NCI-H524 (cell line): ENCODE measurements at places on chromosomes 2 and 18.

DNA sequence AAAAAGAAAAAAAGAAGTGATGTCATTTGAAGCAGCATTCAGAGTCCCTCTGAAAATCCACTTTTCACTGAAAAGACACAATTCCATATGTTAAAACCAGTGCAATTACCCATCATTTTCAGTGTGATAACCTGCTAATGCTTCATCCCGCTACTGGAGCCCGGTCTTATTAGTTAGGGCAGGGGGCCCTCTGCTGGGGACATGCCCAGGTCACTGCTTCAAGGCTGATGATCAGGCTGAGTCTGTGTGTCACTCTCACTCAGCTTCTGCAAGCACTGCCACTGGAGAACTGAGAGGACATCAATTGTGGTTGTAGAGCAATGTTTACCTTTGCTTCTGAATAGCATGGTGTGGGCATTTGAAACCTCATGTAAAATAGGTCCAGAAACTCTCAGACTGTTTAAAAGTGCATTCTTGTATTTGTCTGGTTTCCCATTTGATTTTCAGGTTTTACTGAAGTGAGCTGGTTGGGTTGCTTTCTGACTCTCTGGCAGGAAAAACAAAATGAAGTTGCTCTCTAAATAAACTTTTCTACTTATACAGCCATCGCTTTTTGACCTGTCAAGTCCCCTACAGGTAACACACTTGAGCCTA lies 49.2 kb upstream of the NXPH2 start:
- peak; percentile 24 for DNase-seq

- DNase-seq, result peak; percentile 66
Measured at GRCh38 chr2:85797921-85798320, 44.1 kb downstream of the ATOH8 start.

- DNase-seq, result no peak
Measured at GRCh38 chr2:224951723-224952481, 90.4 kb downstream of the DOCK10 start.

DNA sequence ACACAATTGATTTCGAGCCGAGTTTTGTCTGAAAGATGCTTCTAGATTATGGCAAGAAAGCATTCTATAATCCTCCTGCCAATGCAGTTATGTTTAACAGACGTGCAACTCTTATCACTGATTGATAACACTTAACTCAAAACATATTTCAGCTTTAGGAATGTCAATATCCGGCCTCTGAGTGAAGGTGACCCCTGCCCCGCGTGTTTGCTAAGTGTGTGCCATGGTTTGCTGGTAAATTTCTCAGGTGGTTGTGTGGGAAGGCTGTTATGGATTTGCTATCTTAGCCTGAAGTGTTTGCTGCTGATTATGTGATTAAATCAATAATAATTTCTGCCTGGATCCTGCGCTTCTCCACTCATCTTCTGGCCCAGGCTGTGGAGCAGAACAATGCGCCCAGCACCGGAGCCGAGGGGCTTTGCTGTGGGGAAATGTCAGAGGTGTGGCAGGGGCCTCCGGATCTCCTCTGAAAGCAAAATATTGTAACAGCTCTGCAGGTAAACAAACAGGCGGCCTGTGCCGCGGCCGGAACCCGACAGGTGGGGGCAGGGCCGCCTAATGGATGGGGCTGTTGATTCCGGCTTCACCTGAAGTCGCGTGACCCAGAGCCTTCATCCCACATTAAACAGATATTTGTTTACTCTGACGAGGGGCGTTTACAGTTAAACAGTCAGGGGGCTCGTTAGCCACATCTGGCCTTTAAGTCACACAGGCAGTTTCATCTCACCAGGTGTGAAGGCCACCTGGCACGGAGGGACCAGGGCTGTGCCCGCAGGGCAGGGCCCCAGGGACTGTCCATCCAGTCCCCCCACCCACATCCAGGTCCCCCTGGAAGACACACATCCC lies 210.7 kb upstream of the SALL3 start:
- no peak for DNase-seq

GRCh38 chr2:159163930-159164329 lies 122.6 kb downstream of the WDSUB1 start:
- no peak for DNase-seq

GRCh38 chr2:149653831-149654445 lies 66.4 kb upstream of the MMADHC start:
- DNase-seq, result no peak

DNA sequence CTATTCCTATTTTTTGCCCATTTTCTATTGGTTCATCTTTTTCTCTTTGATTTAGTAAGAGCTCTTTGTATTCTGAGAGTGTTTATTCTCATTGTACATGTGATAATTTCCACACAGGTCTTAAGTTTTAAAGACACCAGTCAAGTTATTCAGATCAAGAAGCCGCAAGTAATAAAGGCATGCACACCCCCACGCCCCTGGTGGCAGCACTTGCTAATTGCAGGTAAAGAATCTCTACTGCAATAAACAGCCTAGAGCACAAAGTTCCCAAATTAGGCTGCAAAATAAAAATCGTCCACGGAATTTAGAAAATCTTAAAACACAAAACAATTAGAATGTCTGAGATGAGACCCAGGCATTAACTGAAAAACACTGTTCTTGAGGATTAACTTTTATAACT lies 45.2 kb downstream of the ST3GAL5 start:
- no peak for DNase-seq

DNA sequence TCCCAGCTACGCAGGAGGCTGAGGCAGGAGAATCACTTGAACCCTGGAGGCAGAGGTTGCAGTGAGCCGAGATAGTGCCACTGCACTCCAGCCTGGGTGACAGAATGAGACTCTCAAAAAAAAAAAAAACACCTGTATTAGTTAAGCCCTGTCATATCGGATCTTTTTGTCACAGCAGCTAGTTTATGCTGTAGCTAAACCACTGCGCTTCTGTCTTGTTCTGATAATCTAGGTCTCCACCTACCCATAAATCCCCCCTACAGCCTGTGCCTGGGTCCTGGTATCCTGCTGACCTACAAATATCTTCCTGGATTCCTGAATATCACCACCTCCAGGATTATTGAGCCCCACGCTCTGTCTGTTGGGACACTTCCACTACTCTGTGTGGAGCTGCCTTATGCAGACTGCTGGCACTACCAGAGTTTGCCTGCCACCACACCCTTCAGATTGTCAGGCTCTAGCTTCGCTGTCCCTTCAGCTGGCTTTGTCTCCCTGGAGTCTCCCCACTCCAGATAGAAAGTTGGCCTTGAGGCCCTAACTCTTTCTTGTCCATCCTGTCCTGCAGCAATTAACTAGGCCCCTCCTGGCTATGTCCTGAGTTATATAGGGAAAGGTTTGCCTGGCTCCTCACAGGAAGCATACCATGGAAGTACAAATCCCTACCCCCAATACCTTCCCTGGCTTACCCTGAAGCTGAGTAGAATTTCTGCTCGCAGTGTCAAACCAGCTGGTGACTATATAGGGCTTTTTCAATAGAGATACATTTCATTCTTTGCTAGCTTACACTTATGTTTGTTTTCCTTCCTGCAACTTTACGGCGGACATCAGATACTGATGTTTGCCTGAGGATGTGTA lies 136.0 kb upstream of the SERTAD2 start:
- no peak for DNase-seq

DNA sequence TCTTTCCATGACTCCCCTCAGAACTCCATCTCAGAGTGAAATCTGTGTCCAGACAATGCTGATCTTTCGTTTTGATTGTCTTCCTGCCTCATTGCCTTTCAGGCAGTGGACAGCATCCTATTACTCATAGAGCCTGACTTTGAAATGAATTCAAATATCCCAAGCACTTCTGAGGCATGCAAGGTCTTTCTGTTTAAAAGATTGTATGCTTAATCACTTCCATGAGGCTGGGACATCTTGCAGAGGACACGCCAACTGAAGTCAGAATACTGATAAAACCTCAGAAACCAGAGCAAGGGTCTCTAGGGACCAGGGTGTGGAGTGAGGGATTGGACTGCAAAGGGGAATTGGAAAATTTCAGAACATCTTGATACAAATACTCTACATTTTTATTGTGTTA lies 836.5 kb upstream of the ID2 start:
- DNase-seq, result no peak

GRCh38 chr2:107986278-107987217 lies at the start of gene SLC5A7:
SLC5A7 (plus strand) TSS chr2:107986524; CDS start chr2:107988156, 1,632 bp downstream.
- peak; percentile 1 for DNase-seq

DNA sequence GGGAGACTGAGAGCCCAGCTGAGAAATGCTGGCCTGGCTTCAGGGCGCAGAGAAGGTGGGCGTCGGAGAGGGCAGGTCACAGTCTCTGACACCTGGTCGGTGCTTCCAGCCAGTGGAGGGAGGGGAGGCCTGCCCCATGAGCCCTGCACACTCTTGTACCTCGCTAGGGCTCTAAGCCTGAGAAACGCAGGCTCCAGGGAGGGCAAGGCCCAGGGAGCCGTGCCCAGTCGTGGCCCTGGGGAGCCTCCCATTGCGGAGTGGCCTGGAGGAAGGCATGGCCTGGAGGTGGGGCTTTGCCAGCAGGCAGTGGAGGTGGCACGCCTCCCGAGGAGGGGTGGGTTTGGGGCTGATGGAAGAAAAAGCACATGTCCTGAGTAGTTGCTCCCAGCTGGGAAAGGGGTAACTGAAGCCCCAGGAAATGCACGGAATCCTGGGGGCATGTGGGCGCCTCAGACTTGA lies 39.0 kb downstream of the MTERF4 start:
- no peak for DNase-seq

- peak; percentile 58 for DNase-seq
Measured at GRCh38 chr2:176751314-176752227, 461.0 kb upstream of the HNRNPA3 start.

DNA sequence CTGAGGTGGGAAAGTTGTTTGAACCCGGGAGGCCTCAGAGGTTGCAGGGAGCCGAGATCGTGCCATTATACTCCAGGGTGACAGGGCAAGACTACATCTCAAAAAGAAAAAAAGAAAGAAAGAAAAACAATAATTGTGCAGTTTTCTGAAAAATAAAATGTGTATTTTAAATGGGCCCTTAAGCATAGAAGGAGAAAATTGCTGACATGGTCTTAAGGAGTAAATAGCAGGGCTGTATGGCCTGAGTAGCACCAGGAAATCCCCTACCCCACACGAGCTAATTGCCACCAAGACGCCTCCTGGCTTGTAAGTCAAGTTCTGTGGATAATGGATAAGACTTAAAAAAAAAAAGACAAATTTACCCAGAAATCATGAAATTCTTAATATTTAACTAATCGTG lies 271.4 kb upstream of the NCKAP5 start:
- no peak for DNase-seq

- no peak for DNase-seq
Measured at GRCh38 chr2:58215429-58215828, 25.7 kb downstream of the FANCL start.

- DNase-seq, result no peak
Measured at GRCh38 chr2:200791905-200792304, 19.8 kb upstream of the BZW1 start.

DNA sequence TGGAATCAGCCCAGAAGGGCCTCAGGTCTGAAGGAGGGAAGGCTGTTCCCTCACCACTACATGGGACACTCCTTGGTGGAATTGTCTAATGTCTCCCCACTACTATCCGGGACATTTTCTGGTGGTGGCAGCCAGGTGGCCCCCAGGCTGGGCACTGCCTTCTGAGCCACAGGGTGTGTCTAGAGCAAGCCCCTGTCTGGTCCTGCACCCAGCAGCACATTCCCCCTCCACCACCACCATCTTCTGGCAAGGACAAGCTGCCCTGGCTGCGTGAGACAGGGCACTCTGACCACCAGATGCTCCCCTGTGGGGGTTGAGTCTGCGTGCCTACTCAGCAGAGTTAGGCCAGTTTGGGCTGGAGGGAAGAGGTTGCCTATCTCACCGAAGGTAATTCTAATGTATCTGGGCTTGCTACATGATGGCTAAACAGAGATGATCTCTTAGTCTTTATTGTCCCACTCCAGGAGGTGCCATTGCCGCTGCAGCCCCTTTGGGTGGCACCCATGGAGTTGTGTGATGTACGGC lies 106.3 kb downstream of the PLB1 start:
- no peak for DNase-seq

DNA sequence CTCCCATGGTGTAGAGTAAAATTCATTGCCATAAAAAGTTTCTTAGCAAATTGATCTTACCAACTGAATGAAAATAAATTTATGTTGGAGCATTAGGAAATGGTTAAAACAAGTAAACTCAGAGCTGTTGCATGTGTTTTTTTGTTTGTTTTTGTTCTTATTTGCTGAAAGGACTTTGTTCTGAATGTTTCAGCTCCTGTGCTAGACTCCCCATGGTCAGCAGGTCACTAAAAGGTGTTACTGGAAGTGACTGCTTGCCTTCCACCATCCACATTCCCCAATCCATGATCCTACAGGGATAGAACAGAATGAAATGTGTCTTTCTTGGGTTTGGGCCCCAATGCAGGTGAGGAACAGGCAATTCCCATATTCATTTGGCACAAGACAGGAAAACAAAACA lies 101.8 kb downstream of the ALK start:
- DNase-seq, result no peak

GRCh38 chr2:219081701-219082331 lies 21.1 kb upstream of the IHH start:
- no peak for DNase-seq

DNA sequence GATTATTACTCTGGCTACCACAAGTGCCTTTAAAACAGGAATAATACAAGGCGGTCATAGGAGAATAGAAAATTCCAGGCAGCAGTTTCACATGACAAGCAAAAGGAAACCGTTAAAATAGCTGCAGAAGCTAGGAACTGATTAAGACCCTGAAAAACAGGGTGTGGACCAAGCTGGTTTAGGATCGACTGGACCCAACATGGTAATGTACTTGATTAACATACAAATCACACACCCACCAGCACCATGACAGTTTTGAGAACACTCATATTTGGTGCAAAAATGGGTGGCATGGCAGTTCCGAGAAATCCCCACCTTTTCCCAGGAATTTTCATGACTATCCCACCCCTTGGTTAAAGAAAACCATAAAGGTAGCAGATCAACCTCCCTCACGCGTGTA lies 51.9 kb upstream of the TMEM163 start:
- no peak for DNase-seq

DNA sequence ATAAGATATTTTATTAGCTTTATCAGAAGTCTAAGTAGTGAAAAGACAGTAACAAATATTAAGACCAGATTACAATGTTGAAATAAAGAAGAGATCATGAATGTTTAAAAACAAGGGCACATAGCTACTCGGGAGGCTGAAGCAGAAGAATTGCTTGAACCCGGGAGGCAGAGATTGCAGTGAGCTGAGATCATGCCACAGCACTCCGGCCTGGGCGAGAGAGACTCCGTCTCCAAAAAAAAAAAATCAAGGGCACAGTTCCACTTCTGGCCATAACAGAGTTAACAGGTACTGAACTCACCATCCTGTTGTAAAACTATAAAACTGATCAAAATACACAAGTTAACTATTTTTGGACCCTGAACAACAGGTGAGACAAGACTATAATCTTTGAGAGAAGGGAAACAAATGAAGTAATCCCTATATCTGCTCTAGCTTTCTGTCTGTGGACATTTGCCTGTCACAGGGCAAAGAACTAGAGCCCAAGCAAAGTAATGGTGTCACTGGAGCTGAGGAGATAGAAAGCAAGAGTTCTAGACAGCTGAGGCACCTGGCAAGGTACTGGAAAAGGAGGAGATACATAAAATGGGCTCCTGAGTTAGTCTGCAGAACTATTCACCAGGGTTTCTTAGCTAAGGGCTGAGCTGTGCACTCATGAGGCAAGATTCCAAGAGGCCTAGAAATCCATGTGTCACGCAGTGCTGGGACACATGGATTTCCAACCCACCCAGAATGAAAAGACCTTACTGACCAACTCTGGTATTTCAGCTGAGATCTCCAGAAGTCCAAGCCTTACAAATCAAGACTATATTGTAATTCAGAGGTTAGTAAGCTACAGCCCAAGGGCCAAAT lies 15.2 kb downstream of the MMADHC start:
- no peak for DNase-seq
